ENCODE measurements at places on chromosomes 7 and 10.

DNA sequence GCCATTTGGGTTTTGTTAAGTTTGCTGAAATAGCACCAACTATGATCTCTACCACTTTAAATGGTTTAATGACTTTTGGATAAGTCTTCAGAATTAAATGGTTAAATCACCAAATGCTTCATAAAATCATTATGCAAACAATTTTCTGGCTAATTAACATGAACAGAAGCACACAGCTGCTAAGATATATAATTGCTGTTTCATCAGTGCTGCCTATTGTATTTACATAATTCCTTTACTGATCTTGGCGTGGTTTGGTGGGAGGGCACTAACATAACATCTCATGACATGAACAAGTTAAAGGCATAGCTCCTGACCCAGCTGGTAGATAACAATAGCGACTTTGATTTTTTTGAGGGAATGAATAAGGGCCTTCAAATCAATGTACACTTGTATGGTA lies 94.1 kb downstream of the FZD1 start:
- no peak for DNase-seq

DNA sequence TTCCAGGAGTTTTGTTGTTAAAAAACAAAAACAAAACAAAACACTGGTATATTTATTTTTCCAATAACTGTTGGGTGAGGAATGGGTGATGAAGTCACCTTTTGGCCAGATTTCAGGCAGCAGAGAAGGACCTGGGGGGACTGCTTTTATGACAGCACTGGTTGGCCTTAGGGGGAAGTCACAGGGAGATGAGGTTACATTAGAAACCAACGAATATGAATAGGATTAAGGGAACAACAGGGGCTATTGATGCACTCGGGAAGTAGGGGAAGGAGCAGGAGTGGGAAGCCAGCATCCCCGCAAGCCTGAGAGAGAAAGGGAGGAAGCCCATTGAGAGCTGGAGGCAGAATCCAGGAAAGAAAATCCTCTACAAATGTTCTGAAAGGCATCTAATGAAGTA lies 958.4 kb downstream of the TYW1 start:
- no peak for DNase-seq

- peak; percentile 79 for DNase-seq
Observed at GRCh38 chr10:27716521-27716920, 29.1 kb downstream of the MKX start.

DNA sequence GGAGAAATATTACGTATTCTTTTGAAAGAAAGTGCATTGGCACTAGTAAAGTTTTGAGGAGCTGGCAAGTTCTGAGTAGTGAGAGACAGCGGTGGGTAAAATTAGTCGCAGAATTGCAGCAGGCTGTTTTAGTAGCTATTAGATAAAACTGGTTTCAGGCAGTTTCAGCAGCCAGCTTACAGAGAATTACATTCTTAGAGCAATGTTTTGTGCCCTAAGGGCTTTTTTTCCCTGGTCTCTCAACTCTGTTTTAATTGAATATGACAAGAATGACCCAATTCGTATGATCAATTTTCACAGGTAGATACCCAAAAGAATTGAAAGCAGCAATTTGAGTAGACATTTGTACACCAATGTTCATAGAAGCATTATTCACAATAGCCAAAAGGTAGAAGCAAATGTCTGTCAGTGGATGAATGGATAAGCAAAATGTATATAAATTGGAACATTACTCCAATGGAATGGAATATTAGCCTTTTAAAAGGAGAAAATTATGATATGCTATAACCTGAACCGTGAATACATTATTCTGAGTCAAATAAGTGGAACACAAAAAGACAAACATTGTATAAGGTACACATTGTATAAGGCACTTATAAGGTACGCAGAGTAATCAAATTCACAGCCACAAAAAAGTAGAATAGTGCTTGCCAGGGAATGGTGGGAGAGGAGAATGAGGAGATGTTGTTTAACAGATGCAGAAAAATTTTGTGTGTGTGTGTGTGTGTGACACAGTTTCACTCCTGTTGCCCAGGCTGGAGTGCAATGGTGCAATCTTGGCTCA lies 5.2 kb upstream of the KBTBD2 start:
- no peak for DNase-seq

GRCh38 chr10:5647507-5648240 lies 18.7 kb downstream of the ASB13 start:
- no peak for DNase-seq

GRCh38 chr10:29925771-29926692 lies 133.4 kb downstream of the JCAD start:
- no peak for DNase-seq

DNA sequence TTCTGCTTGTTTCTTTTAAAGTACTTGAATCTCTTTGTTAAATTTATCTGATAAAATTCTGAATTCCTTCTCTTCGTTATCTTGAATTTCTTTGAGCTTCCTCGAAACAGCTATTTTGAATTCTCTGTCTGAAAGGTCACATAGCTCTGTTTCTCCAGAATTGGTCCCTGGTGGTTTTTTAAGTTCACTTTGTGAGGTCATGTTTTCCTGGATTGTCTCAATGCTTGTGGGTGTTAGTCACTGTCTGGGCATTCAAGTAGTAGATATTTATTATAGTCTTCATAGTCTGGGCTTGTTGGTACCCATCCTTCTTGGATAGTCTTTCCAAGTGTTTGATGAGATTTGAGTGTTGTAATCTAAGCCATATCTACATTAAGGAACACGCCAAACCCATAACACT lies 1060.6 kb downstream of the LRMDA start:
- peak; percentile 65 for DNase-seq

- no peak for DNase-seq
Observed at GRCh38 chr10:36173364-36173763, 531.3 kb upstream of the FZD8 start.

GRCh38 chr10:126565441-126565840 lies 105.1 kb downstream of the C10orf90 start:
- no peak for DNase-seq

GRCh38 chr7:117205873-117206272 lies 117.0 kb downstream of the WNT2 start:
- DNase-seq, result peak; percentile 62

- DNase-seq, result no peak
Observed at GRCh38 chr10:687583-688311, 1.7 kb downstream of the DIP2C start.

- DNase-seq, result no peak
Observed at GRCh38 chr7:131673576-131673975, 117.1 kb upstream of the PODXL start.

DNA sequence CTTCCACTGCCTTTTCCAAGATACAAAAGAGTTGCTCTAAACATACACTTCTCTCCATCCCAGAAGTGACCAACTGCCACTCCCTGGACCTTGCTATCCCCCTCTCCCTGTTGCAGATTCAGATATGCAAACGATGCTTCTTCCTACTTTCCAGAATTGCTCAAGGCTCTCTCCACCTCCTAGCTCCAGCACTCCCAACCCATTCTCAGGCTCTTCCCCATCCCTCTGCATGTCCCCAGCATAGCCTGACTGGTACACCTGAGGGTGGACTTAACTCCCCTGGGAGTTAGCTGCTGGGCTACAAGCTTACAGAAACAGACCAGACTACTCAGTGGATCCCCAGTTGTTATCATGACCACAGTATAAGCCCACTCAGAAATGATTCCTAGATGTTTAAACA lies 27.6 kb downstream of the MKRN1 start:
- DNase-seq, result no peak

- no peak for DNase-seq
Observed at GRCh38 chr7:24381894-24382505, 98.0 kb downstream of the NPY start.

- DNase-seq, result peak; percentile 22
Observed at GRCh38 chr7:29878081-29878688, 71.9 kb downstream of the WIPF3 start.

GRCh38 chr10:131461093-131461492 lies 149.6 kb upstream of the TCERG1L start:
- no peak for DNase-seq

GRCh38 chr7:151660141-151660540 lies 140.4 kb upstream of the RHEB start:
- no peak for DNase-seq

DNA sequence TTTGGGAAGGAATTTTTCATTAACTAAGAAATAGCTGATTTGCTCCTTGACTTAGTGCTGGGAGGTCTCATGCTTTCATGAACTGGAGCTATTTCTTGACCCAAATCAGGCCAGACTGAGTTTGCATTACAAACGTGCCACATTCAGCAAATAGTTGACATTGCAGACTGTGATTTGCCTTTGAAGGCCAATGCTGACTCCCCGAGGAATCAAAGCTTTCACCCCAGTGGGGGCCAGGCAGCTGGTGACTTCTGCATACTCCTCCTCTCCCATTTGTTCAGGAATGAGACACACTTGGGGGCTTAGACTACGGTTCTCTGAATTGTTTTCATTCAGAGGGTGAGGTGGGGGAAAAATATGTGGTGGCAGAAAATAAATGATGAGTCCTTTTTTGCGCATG lies 111.0 kb upstream of the JAZF1 start:
- no peak for DNase-seq

DNA sequence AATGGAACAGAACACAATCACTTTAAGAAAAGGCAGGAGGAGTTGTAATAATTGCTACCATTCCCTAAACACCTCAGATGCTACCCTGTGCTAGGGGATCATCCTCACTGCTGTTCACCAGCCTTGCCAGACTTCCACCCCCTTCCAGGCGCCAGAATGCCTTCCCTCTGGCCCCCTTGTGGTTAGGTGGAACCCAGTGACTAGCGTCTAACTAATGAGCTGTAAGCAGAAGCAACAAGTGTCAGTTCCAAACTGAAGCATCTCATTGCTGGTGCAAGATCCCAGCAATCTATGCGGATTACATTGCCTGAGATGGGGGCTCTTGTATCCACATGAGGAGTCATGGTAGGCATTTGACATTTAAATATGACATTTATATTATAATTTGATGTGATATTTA lies 86.6 kb downstream of the FRMD4A start:
- no peak for DNase-seq

DNA sequence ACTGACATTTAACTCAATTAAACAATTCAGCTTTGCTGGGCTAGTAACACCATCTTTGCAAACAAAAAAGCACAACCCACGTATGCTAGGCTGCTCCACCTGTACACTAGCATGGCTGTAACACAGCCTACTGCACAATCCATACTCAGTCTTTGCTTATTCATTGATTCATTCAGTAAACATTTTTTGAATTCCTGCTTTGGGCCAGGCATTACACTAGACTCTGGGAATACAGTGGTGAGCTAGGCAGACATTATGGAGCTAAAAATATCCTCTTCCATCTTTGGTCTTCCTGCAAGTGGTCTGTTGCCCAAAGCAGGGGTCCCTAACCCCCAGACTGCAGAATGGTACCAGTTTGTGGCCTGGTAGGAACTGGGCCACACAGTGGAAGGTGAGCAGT lies 9.9 kb downstream of the CNNM1 start:
- DNase-seq, result no peak

DNA sequence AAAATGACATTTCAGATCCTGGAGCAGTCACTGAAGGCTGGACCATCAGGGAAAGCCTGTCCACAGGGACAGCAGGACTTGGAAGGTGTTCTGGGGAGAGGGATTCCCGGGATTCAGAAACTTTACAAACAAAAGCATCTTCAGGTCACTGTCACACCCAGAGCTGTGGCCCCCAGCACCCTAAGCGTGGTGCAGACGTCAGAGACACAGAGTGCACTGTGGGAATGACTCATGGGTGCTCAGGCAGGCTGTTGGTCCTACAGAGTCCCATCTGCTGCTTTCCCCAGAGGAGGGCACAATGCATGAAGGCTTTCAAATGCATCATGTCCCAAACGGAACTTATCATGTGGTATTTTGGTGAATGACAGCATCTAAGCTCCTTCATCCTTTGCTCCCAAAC lies 13.1 kb upstream of the LRMDA start:
- DNase-seq, result no peak

GRCh38 chr10:73992899-73993788 lies 4.8 kb upstream of the VCL start:
- DNase-seq, result no peak

GRCh38 chr7:74554178-74554577 lies 100.5 kb downstream of the GTF2IRD1 start:
- DNase-seq, result no peak

GRCh38 chr7:117152213-117153007 lies 170.4 kb downstream of the WNT2 start:
- DNase-seq, result no peak

DNA sequence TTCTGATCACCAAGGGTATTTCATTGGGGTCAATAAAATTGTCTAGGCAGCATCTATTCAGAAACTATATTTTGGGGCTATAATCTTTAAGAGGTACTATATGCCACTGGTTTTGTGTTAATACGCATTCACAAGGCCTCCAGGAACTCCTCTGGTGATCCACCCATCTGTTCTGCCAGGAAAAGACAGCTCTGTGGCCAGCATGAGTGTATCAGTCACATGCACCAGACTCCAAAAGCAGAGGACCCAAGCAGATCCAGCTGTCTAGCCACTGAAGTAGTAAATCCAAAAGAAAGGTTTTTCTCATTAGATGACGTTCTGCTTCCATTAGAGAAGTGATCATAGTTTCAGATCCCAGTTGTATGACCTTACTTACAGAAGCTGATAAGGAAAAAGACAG lies 199.6 kb upstream of the CELF2 start:
- peak; percentile 41 for DNase-seq

- DNase-seq, result no peak
Observed at GRCh38 chr10:79397051-79397450, 48.4 kb downstream of the ZCCHC24 start.

- DNase-seq, result no peak
Observed at GRCh38 chr7:51817694-51818225, 501.2 kb upstream of the COBL start.

DNA sequence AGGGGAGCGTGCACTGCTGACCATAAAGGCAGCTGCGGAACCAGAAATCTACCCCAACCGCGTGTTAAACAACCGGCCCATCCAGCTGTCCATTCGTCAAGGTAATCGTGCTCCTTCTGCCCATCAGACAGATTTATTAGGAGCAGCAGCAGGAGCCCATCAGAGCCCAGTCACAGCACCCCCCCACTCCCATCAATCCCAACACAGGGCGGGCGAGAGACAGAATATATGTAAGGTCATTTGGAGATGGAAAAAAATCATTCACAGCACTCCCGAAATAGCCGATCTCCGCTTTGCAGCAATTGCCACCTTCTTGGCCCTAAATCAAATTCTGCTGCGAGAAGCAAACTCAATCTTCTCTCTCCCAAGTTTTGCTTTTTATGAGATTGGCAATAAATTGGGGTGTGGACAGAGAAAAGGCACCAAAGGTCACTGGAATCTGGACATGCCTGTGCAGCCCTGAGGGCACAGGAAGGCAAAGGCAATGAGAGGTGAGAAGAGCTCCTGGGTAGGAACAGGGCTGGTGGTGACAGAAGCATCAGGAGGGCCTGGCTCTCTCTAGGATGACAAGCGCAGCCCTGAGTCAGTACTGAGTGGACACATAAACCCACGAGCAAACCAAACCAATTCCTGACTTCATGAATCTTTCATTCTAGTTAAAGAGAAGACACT lies 145.0 kb upstream of the ZMIZ1 start:
- DNase-seq, result no peak

- DNase-seq, result no peak
Observed at GRCh38 chr7:68866200-68866570, 732.1 kb upstream of the AUTS2 start.

GRCh38 chr10:24494236-24494635 lies 229.5 kb downstream of the ARHGAP21 start:
- no peak for DNase-seq

All from fibroblast of skin of left quadriceps (primary cell).